Lung (tissue), 17 donors: ENCODE measurements at places on chromosomes 12 and 14. TPM values are rescaled to one million over a fixed set of nuclear protein-coding genes. Genes with fewer than 3 reads are reported as not detected.

Gene FBXW8
- total RNA-seq = 20.3 TPM

Gene KRT73
- not detected for total RNA-seq

- H3K36me3 ChIP-seq = no peaks in the 10 kb centered on the region
- no peak for DNase-seq
- no peak overlapping the region for H3K4me3 ChIP-seq
Observed at GRCh38 chr14:96581026-96581425, 78.8 kb downstream of the PAPOLA start.

- no peak overlapping the region for H3K27ac ChIP-seq
- no peak for DNase-seq
- no peak overlapping the region for H3K4me3 ChIP-seq
- H3K4me1 ChIP-seq = no peaks in the 10 kb centered on the region
Observed at GRCh38 chr14:106187216-106187615, 660.8 kb downstream of the TMEM121 start.

Gene TMEM229B
- total RNA-seq = 4.5 TPM

Gene FERMT2
- total RNA-seq = 170 TPM

DNA sequence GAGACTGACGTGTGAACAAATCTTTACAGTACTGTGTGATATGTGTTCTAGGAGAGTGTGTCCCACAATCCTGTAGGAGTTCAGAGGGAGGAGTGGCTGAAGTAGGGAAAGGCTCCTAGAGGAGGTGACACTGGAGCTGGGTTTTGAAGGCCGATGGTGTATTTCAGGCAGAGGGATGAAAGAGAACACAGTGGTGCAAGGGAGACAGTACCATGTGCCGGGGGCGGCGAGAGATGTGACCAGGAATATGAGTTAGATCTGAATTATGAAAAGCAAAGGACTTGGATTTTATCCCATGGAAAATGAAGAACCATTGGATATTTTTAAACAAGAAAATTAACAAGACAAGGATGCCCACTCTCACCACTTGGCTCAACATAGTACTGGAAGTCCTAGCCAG, 77.0 kb upstream of the ESRRB start:
- no peaks in the 10 kb centered on the region for H3K4me1 ChIP-seq
- no peak overlapping the region for H3K27ac ChIP-seq
- H3K27me3 ChIP-seq = no peaks in the 10 kb centered on the region

DNA sequence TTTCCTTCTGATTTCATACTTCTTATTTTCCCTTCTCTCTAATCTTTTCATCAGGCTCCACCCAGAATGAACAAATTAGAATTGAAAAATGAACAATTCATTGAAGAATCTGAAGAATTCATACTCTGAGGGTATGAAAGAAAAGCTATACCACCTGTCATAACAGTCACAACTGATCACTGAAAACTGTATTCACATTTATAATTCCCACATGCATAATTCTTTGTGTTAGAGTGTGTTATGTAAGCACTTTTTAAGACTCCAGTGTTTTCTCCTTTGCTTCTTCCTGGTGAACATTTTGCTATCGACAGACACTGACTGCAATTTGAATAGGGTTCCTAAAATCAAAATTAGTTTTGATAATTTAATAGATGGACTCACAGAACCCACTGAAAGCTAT, 271.2 kb downstream of the SLC16A7 start:
- no peak for DNase-seq
- no peak overlapping the region for H3K4me3 ChIP-seq
- H3K36me3 ChIP-seq = no peaks in the 10 kb centered on the region
- no peaks in the 10 kb centered on the region for H3K4me1 ChIP-seq

Gene KRT71
- total RNA-seq = not detected

Gene OAS1
- total RNA-seq = 15.8 TPM

DNA sequence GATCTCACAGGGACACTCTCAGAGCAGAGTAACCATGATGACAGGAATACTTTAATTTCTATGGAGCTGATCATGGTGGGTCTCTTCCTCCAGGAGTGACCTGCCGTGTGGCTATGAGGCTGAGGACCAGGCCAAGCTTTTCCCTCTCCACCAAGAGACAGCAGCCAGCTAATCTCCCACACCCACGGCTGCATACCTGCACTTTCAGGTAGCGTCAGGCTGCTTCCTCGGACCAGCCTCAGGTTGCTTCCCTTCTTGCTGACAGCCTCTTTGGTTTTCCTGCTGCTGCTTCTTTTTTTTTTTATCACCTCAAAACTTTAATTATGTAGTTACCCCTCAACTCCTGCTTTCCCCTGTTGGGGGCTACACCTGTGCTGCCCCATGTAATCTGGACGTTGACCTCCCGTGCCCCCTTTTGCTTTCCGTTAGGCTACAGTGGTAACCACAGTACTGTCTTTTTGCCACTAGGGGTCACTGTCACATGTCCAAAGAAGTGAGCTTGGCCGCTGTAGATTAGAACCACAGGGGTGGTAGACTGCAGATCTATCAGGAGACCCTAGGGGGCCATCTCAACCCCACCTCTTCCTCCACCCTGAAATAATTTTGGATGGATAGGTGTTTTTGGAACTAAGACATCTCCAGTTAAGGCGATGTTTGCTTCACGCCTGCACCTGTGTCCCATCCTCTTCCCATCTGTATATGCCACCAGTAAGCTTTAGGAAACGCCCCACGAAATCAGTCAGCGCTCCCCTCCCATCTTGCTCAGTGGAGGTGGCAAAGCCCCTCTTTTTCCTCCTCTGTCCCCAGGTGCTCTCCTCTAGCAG, 7.8 kb upstream of the PIP4K2C start:
- H3K36me3 ChIP-seq = no peaks in the 10 kb centered on the region
- no peaks in the 10 kb centered on the region for H3K4me1 ChIP-seq
- H3K27ac ChIP-seq = no peak overlapping the region
- DNase-seq = peak; percentile 83
- no peak overlapping the region for H3K4me3 ChIP-seq
